ENCODE measurements at places on chromosomes 4 and X.

DNA sequence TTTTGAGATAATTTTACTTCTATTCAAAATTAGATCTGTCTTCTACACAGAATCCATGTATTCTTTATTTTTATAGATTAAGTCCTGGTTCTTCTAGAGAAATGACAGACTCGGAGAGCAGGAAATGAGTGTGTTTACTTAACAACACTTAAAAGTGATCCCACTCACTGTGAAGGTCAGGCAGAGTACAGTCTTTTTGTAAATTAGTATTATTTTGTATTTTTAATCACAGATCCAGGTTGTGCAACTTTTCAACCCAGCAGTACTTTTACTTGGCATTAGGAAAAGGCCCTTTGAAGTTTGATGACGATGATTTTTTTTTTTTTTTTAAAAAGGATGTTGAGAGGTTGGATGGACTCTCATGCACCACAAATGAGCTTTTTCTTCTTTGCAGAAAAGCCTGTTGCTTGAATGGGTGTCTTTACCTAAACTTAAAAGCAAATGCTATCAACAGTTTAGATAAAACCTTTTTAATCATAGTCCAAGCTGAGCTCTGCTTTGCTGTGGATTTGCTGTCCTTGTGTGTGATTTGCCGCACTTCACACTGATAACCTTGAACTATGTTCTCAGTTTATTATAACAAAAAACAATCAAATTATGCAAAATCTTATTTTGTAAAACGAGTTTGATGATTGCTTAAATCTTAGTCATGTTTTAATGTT lies 114.1 kb downstream of the MXRA5 start:
- no peak for DNase-seq

DNA sequence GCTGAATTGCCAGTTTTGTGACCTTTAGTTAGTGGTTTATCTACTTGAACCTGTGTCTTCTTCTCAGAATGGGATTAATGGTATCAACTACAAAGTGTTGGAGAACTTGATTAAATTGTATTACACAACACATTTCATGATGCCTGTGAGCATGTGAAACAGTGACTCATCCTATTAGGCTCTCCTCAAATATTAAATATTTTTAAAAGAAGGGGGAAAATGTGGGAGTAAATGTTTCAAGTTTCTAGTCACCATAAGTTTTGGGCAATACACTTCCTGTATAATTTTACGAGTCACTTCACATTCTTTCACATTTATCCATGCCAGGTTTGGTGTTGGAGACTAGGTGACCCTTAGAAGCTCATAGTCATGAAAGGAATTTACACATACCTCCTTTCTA lies 147.0 kb downstream of the HS3ST1 start:
- no peak for DNase-seq

GRCh38 chrX:17449866-17450265 lies 74.9 kb downstream of the NHS start:
- DNase-seq, result no peak

DNA sequence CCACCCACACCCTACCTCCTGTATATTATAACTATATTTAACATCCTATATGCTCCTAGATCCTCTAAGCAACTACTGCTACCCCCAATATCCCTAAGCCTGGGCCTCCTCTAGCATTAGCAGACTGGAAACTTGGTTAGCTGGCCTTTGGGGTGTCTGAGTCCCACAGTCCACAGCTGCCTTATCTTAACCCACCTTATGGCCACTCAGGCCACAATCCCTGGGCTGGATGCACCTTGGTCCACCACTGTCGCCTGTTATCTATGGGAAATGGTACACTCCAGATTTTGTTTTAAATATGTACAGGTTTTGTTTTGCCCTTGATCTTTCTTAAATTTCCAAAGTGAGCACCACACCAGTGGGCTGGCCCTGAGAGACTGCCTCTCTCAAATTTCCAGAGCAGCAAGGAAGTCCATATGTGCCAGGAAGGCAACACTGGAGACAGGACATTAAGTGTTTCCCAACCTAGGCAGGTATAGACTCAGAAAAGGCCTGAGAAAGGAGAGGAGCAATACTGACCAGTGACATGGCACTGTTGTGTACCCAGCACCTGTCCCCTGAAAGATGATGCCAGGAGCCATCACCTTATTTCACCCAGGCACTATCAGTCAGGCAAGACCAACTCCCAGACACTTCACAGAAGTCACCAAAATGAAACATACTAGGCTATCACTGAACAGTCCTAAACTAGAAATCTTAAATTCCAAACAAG lies 921 bp downstream of the PFKFB1 start:
- DNase-seq, result no peak

DNA sequence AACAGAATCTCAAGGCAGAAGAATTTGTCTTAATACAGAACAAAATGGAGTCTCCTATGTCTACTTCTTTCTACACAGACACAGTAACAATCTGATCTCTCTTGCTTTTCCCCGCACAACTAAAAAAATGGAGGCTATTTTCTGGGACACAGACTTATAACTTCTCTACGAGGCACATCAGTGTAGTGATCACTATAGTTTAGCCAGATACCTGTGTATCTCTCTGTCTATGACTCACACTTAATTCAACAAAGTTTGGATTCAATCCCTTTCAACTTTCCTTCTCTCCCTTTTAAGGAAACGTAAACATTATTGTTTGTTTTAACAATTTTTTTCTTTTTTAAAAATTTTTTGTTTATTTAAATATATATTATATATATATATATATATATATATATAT lies 29.4 kb downstream of the APELA start:
- DNase-seq, result no peak

GRCh38 chrX:39262641-39263040 lies 461.4 kb downstream of the MID1IP1 start:
- DNase-seq, result no peak

GRCh38 chrX:132809581-132809980 lies 148.8 kb downstream of the HS6ST2 start:
- no peak for DNase-seq

- DNase-seq, result no peak
Measured at GRCh38 chrX:40237731-40238178, 140.0 kb upstream of the BCOR start.

DNA sequence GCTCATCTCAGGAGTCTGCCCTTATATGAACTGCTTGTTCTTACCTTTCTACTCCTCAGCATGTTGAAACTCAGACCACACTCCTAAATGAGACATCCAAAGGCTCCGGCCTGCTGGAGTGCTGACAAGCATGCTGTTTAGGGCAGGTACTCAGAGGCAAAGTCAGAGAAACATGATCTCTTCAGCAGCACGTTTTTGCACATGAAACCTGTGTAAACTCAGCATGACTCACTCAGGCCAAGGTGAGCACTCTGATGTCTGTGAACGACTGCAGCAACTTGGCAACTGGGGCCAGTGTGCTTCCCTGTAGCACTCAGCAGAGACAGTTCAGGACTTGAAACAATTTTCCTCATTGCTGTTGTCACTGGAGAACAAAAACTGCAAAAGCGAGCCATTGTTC lies 109.6 kb downstream of the PACRGL start:
- DNase-seq, result no peak

- no peak for DNase-seq
Measured at GRCh38 chr4:35102066-35102465, 1142.2 kb downstream of the ARAP2 start.

DNA sequence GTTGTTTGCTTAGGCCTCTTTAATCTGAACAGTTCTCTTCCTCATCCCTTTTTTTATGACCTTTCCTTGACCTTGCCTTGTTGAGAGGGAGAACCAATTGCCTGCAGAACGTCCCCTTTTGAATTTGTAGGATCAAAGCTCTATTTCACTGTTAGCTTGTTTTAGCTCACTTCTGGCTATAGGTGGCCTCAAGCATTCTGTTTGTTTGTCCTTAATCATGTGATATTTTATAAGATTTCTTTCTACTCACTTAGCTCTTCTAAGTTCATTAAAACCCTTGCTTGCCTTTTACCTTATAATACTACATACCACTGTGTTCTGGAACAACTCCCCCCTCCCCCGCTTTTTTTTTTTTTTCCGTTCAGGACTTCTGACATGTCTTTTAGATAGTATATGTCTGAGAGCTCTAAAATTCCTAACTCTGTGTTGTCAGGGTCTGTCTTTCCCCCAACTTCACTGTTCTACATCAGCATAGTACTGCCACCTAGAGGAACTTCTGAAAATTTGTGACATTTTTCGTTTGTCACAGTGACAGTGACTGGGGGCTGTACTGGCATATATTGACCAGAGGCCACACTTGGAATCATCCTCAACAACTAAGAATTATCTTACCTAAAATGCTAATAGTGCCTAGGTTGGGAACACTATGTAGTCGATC lies 128.5 kb downstream of the LARP7 start:
- no peak for DNase-seq

GRCh38 chrX:54397113-54397512 lies 39.3 kb upstream of the WNK3 start:
- no peak for DNase-seq
